Left renal cortex interstitium (tissue), 4 donors: ENCODE measurements at places on chromosomes 3 and 15. TPM values are rescaled to one million over a fixed set of nuclear protein-coding genes. Genes with fewer than 3 reads are reported as not detected.

Gene IL5RA
- polyA plus RNA-seq: 0.69 TPM

Gene MYL3
- 24.3 TPM for polyA plus RNA-seq

Gene ATRIP
- 13.3 TPM for polyA plus RNA-seq

Gene OR4F6
- not detected for polyA plus RNA-seq

DNA sequence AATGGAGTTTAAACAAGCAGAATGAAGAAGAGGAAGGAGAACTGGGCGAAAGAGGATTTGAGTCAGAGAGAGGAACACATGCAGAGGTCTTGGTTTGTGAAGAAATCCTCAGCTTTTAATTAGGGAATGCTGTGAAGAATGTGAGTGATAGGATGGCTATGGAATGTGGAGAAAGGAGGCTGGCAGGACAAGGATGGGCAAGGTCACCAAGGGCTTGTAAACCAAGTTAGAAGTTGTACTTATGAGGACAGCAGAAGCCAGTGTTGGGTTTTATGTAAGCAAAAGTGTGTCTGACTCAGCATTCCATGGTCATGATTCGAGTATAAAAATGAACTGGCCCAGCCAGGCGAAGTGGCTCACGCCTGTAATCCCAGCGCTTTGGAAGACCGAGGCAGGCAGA, 60.0 kb upstream of the IL12A start:
- no peak for DNase-seq

DNA sequence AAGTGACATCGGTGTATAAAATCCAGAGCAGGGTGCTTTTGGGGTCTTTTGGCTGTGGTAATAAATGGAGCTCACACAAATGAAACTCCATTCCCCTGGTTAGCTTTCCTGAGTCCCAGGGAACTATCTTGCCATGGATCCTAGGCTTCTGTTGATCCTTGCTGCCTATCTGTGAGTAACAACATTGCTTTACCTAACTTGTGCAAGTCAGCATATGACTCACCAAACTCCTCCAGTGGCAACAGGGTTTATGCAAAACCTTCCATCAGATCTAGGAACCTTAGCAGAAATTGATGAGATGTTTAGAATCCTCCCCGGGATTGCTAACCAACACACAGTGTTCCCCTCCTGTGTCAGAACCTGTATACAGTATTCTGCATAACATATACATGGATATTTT, 105.4 kb downstream of the SCAPER start:
- DNase-seq: no peak

DNA sequence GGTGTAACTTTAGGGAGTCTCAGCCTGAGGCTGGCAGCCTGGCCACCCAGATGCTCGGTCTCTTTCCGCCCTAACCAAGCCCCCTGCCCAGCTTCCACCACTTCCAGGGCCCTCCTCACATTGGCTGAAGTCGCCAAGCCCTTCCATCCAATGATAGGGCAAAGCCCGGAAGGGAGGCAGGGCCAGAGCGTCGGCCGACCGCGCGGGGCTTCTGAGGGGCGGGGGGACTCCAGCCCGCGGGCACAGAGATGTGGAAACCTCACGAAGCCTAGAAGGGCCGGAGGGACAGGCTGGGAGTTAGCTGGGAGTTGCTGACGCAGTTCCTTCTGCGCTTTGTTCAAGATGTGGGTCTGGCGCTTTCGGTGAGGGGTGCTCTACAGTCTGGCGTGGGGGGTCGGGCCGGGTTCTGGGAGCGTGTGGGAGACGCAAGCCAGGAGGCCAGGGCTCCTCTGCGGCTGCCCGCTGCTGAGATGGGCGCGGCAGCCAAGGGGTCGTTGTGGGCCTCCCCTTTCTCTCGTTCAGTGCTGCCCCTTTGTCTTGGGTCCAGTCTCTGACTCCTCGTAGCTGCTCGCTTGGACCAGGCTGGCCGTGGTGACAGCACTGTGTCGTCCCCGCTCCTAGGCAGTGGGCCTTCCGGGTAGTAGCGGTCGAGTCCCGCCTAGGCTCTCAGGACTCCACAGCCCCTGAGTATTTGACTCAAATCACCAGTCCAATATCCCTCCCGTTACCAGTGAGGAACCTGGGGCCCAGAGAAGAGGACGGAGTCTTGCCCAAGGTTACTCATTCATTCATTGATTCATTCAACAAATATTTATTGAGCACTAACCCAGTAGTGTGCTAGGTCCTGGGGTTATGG, at the start of gene ZNF660:
ZNF660 (plus strand) TSS at position 319 of the 856 bp plus-strand sequence. CDS start 9,230 bp downstream, outside the sequence.
- peak; percentile 66 for DNase-seq

- DNase-seq: no peak
Observed at GRCh38 chr15:54884312-54884711, 312.4 kb downstream of the RSL24D1 start.

DNA sequence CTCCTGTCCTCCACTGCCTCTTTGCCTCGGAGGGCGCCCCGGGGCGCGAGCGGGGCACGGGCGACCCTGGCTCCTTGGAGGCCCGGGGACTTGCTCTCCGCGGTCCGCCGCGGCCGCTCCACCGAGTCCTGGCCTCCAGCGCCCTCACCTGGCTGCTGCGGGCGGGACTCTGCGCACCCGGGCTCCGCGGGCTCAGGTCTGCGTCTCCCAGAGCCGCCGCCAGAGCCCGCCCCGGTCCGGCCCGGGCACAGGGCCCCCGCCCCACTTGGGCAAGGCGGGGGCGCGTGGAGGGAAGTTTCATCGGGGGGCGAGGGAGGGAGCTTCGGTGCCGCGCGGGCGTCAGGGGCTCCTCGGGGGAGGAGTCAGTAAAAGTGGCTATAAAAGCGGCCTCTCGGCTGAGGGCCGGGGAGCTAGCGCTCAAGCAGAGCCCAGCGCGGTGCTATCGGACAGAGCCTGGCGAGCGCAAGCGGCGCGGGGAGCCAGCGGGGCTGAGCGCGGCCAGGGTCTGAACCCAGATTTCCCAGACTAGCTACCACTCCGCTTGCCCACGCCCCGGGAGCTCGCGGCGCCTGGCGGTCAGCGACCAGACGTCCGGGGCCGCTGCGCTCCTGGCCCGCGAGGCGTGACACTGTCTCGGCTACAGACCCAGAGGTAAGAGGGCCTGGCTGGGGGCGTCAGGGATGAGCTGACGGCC, at the start of gene CEMIP:
CEMIP (plus strand) TSS at position 407 of the 694 bp plus-strand sequence. CDS start 94,510 bp downstream, outside the sequence.
- peak; percentile 62 for DNase-seq

DNA sequence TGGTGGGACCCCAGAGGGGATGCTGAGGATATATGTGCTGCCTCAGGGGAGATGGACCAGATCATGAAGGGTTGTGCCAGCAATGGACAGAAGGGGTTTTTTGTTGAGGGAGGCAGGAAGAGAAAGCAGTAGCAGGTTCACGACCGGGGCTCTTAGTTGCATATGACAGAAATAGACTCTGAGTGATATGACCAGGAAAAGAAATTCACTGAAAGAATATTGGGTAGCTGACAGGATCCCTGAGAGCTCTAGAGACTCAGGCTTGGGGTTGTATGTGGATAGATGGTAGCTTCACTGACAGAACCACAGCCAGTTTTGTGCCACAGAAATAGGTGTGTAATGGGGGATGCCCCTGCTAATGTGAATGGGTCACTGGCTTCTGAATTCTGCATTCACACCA, 241.6 kb downstream of the ZNF621 start:
- DNase-seq: no peak

GRCh38 chr3:58672451-58672850, 5.9 kb upstream of the FAM3D start:
- DNase-seq: no peak

DNA sequence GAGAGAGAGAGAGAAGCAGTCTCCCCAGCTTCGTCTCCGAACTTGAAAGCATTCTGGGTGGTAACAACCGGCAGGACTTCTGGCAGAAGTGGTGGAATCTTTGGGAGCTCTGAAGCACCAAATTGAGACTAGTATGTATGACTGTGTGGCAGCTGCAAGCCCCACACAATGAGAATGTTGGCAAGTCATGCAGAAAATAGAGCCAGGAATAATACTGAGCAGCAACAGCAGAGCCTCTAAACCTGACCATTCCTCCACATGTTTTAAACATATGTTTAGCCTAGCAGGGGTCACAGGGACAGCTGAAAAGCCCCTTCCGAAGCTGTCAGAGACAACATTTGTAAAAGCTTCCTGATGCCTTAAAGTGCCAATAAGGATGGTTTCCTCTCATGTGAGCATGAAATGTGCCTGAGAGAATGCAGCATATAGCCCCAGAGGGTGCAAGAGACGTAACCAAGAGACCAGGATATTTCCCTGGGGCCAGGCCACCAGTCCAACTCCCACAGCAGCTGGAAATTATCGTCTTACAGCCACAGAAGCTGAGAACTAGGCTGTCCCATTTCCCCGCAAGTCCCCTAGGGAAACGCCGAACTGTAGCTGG, 178.6 kb upstream of the CCDC54 start:
- DNase-seq: no peak

DNA sequence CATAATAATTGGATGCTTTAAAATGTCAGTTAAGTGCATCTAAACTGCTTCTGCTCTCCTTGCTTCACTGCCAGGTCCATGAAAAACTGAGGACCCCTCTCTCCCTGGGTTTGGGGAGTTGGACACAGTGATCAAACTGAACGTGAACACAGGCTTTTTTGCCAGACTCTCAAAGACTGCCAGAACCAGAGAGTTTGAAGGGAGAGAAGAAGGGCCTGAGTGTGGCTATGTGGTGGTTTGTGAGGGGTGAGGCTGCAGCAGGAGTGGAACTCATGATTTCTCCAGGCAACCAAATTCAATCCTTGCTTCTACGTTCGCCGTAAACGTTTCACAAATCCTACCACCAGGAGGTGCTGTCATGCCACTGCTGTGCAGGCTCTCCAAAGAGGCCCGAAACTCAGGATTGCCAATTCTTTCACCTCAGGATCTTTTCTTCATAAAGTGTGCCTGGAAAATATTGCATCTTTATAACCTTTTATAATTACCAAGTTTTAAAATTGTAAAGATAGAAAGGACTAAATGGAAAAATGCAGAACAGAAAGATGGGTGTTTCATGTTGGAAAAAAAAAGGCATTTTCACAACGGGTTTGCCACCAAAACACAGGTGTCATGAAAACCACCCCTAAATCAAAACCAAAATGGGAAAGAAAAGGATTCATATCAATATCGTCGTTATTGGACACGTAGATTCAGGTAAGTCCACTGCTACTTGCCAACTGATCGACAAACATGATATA, 19.7 kb downstream of the TM4SF4 start:
- DNase-seq: peak; percentile 42

DNA sequence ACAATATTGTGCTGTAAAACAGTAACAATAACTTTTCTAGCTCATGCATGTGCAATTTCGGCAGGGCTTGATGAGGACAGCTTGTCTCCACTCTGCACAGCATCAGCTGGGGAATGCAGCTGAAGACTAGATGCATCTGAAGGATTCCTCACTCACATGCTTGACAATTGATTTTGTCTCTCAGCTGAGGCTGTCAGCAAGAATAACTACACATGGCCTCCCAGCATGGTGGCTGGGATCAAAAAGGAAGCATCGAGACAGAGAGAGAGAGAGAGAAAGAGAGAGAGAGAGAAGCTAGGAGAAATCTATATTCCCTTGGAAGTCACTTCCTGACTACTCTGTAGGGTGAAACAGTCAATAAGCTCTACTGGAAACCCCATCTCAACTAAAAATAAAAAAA, 487.1 kb downstream of the PLOD2 start:
- DNase-seq: no peak

DNA sequence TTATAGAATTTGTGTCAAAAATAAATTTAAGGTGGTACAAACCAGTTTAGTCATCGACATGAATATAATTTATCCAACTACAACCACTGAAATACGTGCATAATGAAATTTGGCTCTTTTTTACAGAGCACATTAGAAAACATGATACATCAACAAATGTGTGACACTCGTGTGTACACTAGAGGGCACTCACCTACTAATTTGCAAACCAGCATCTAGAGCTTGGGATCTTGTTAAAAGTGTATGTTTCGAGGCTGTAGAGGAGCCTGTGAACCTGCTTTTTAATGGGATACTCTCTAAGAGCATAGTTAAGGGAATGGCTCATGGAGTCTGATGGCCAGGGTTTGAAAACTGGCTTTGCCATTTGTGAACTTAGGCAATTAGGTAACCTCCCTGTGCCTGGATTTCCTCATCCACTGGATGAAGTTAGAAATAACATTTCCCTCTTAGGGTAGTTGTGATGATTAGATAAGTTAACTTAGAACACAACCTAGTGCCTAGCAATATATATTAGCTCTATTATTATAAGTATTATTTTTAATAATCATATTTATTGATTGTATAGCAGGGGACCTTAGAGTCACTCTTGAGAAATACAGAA, 8.8 kb upstream of the CPOX start:
- DNase-seq: peak; percentile 26

GRCh38 chr3:184773283-184774186, 38.4 kb upstream of the VPS8 start:
- DNase-seq: no peak

- no peak for DNase-seq
Observed at GRCh38 chr3:52895418-52895817, 1.9 kb downstream of the STIMATE start.

GRCh38 chr3:102826636-102827035, 391.8 kb downstream of the ZPLD1 start:
- DNase-seq: no peak

- DNase-seq: no peak
Observed at GRCh38 chr3:186705882-186706780, 11.0 kb upstream of the KNG1 start.

GRCh38 chr3:24530471-24530870, 35.8 kb upstream of the THRB start:
- DNase-seq: no peak

GRCh38 chr3:188124184-188124583, 29.8 kb upstream of the LPP start:
- DNase-seq: no peak

GRCh38 chr3:120488296-120488695, 37.5 kb upstream of the FSTL1 start:
- DNase-seq: no peak

DNA sequence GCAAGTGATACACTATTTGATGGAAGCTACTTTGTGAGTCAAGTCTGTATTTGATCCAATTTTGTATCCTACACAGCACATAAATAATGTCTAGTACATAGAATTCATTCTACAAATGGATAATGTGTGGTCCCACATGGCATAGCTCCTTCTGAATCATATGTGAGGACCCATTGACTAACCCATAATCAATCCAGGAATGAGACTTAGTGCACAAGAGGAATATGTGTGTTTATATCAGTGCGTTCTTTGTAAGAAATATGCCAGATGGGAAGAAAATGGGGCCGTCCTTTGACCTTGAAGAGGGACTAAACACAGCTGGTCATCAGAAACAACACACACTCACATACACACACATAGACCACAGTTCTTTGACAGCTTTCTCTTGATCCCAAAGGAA, 282.7 kb upstream of the SEMA6D start:
- DNase-seq: no peak

- DNase-seq: no peak
Observed at GRCh38 chr3:51727500-51727899, 20.6 kb downstream of the GRM2 start.

- no peak for DNase-seq
Observed at GRCh38 chr3:127487196-127487595, 103.3 kb downstream of the TPRA1 start.
